ENCODE measurements at places on chromosomes 4 and X.

- no peak for DNase-seq
These were observed 224.9 kb upstream of the MAD2L1 start for GRCh38 chr4:120291541-120291940.

DNA sequence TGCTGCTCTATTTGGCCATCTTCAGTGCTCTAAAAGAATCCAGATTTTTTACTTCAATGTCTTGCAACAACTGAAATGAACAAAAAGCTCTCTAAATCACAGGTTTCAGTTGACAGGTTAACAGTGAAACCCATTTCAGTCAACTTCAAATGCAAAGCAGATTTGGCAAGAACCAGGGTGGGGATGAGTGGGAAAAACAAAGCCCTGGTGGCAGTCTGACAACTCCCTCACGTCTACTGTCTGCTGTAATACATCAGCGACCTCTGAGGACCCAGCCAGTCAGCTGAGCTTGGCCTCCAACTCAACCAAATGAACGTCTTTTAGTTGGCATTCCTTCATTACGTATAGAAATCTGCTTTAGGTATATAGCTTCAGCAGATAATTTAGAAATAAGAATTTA, 95.8 kb downstream of the COL25A1 start:
- no peak for DNase-seq

- DNase-seq, result no peak
These were observed 550 bp upstream of the CHM start for GRCh38 chrX:86047936-86048280.

DNA sequence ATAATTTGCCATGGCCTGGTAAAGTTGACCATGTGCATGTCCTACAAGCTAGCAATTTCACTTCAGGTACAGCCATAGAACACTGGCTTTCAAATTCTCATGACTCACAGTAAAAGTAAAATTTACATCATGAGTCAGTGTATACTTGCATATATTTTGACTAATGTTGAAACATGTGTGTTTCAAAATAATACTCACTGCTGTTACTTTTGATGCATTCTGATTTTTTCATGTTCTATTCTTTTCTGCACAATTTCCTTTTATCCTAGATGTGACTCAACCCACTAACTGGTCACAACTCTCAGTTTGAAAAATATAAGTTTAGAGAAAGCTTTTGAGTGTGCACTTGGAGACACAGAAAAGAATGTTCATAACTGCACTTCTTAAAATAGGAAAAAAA, 365.7 kb downstream of the FGF13 start:
- no peak for DNase-seq
